Stimulated activated CD8-positive, alpha-beta memory T cell treated with anti-CD3 and anti-CD28 coated beads, Interleukin-2, amount 100 ng/mL, for 1 hour (primary cell): ENCODE measurements at places on chromosomes 16 and 17.

DNA sequence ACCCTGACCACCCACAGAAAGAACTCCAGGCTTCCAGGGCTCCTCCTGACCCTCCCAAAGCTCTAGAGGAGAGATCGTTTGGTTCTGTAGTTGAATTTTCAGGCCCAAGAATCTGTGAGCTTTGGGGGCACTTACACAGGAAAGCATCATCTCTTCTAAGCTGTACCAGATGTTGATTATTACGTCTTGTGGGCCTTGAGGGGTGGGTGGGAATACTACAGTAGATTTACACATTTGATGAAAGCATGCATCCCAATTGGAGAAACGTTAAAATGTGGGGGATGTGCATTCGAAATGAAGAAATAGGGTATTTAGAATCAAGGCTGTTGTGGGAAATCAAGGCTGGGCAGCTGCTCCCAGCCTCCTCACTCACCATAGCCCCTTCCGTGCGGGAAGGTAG is 61.9 kb downstream of the MGAT5B start:
- DNase-seq, result no peak

GRCh38 chr16:25550647-25551046 is 141.1 kb upstream of the HS3ST4 start:
- DNase-seq, result no peak

- no peak for DNase-seq
Measured at GRCh38 chr17:2253362-2253761, 50.2 kb downstream of the SMG6 start.

DNA sequence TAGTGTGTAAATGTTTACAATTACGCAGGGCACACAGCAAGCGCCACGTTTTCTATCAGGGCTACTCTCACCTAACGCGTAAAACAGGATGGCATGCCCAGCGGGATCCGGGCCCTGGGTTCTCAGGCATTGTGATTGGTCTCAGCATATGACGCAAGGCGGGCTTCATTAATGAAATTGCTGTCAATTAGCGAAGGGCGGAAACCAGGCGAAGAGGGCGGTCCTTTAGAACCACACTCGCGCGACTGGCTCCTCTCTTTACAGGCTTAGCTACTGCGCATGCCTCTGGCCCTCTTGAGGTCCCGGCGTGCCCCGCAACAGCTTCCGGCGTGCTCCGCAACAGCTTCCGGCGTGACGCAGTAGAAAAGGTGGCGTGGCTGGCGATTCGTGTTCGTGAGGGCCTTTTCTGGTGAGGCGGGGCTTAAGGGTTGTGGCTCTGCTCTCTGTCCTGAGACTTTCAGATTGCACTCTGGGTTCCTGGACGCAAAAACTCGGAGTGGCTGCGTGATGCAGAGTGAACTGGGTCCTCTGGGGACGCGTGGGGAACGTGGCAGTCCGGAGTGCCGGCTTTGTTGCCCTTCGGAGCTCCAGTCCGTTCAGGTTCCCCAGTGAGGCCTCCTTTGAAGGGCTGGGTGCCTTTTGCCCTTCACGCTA is 9.2 kb downstream of the OR2C1 start:
- DNase-seq, result peak; percentile 63

DNA sequence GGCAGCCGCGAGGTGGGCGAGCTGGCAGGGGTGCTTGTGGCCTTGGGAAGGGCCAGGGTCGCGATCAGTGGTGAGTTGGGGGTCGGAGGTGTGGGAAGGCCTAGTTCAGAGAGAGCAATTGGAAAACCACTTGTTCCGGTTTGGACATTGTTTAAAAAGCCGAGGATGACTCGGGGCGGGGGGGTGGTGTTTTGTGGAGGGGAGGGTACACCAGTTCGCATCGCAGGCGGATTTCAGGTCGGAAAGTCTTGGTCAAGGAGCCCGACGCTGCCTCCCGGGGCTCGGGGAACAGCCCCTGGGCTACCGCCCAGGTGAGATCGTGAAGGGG is 66.4 kb downstream of the KPNA2 start:
- no peak for DNase-seq

GRCh38 chr17:50027881-50028735 is 27.8 kb upstream of the ITGA3 start:
- DNase-seq, result no peak

DNA sequence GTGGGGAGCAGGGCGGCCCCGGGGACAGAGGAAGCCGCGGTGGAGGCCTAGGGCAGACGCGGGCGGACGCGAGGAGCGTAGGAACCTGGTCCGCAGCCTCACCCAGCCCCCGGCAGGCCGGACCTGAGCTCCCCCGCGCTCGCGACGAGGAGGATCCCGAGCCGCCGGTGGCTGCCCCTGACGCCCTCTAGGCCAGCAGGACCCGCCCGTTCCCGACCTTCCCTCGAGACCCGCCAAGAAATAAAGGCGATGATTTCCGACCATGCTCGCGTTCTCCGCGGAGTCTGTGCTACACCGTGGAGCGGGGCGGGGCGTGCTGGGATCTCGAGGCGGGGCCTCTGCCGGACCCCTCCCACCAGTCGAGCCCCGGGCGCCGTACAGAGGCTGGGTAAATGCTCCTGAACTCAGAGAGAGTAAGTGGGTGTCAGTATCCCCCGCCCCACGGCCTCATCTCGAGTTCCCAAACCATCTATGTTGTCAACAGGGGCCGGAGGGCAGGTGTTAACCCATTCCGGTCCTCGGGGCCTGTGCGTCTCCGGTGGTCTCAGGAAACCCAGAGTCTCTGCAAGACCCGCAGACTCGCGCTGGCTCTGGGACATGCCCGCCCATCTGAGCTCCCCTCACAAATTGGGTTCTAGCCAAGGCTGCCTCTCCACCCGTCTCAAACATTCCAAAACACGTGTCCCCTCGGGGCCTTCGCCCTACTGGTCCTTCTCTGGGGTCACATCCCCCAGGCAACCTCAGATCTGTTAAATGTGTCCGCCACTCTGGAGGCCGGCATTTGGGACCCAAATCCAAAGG is 13.7 kb downstream of the SYCE1L start:
- no peak for DNase-seq

- DNase-seq, result no peak
Measured at GRCh38 chr16:69927056-69927757, 23.9 kb upstream of the CLEC18A start.

DNA sequence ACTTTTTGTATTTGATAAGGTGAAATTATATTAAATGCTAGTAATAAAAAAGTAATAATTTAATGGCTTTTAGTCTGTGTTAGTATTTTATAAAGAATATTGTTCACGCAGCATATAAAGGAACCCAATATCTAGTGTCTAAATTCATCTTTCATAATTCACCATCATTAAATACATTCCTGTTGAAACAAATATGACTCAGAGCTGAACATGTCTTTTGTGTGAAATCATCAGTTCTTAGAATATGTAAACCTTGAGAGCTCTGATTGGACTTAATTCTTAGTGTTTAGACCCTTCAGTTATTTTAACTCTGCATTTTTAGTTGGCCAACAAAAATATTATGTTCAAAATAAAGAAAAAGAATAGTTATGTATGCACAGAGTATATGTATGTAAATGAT is 71.8 kb downstream of the ABHD15 start:
- no peak for DNase-seq
